NCI-H2029 treated with DMSO at 0.1 percent for 48 hours (cell line): ENCODE measurements at places on chromosomes 16 and 17.

GRCh38 chr16:56094231-56094630 is 97.1 kb upstream of the GNAO1 start:
- no peak for DNase-seq

DNA sequence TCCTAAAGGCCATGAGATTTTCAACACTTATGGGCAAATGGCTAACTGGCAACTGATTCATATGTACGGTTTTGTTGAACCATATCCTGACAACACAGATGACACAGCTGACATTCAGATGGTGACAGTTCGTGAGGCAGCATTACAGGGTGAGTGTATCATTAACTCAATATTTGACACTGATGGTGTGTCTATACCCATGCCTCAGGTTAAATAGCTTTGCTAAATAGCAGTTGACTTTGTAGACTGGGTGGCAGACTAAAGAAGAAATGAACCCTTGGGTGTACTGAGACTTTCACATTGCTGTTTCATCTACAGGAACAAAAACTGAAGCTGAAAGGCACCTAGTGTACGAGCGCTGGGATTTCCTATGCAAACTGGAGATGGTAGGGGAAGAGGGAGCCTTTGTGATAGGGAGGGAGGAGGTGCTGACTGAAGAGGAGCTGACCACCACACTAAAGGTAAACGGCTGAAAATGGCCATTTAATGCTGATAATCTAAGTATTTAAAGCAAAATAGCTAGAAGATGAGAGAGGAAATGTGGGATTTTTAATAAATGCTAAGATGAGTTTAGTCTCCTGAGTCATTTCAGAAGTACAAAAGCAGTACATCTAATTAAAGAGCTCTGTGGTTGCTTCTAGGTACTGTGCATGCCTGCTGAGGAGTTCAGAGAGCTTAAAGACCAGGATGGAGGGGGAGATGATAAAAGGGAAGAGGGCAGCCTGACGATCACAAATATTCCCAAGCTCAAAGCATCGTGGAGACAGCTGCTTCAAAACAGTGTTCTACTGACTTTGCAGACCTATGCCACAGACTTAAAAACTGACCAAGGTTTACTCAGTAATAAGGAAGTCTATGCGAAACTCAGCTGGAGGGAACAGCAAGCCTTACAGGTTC is 3.0 kb downstream of the SETD6 start:
- DNase-seq: no peak

DNA sequence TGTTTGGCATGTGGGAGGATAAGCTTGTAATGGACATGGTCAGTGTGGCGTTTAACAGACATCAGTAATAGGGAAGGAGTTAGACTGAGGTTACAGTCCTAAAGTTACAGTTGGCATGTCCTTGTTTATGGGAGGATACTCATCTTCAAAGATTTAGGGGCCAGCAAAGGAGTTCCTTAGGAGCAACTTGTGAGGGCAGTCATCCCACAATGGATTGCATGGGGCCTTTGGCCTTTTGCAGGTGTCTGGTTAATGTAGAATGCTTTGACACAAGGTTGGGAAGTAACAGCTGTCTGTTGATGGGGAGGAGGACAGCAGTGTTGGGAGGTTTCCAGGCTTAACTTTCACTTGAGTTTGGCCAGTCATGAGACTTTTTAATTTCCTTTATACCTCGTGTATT is 2.2 kb downstream of the NUBP1 start:
- DNase-seq: no peak

GRCh38 chr17:72970797-72971196 is 121.7 kb downstream of the SLC39A11 start:
- DNase-seq: no peak

DNA sequence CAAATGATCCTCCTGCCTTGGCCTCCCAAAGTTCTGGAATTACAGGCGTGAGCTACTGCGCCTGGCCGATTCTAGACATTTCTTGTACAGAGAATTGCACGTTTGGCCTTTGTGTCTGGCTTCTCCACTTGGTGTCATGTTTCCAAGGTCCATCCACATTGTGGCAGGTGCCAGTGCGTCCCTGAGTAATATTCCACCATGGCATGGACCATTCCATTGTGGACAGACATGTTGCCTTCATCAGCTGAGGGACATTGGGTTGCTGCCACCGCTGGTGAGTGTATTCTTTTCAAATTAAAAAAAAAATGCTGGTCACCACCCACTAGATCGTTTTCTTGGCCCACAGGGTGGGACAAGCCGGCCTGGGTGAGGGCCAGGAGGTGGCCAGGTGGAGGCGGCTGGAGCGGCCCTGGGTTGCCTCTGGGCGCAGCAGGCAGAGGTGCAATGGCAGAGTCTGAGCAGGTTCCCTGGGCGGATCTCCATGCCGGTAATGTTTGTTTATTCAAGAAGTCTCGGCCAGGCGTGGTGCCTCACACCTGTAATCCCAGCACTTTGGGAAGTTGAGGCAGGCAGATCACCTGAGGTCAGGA is 274.1 kb downstream of the SEC14L1 start:
- peak; percentile 47 for DNase-seq

DNA sequence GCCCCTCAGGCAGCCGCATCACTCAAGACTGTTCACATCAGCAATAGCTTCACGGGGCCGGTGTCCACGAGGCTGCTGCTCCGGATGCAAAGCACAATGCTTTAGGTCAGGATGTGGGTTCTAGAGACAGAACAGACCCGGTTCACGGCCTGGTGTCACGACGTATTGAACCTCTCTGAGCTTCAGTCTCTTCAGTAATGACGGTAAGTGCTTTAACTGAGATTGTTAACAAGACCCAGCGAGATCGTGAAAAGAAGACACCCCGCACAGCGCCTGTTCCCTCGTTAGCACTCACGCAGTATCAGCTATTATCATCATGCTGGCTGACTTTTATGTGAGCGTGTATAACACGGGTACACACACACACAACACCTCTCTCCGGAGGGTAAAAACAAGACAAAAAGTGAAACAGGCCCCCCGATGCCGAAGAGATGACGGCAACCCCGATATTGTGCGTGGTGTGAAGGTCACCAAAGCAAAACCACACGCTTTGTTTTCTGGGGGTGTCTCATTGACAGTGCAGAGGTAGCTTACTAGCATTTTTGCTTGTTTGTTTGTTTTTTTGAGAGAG is 21.4 kb upstream of the ABR start:
- DNase-seq: no peak

DNA sequence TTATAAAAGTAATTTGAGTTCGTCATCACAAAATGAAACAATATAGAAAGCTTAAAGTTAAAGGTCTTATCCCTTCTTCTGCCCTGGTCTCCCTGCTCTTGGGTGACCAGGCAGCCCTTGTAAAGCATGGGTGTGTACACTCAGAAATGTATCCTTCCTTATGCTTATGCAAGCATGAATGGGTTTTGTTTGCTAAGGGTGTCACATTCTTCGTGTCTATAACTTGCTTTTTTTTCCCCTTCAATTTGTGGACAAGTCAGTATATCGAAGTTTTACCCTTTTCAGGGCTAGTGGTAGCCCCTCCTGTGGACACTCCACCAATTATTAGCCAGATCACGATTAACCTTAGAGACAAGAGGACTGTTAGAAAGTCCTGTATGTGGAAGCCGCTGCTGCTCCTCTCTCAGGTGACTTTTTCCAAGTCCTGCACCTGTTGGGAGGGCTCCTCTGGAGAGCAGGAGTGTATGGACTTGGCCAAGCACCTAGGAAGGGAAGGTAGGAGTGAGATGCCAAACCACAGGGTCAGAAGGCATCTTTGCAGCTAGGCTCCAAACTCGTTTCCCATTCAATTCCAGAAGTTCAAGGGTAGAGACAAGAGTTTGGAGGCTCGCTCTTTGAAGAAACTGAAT is 50.9 kb downstream of the LDHD start:
- DNase-seq: no peak

GRCh38 chr17:48751733-48752398 is 23.3 kb upstream of the HOXB13 start:
- DNase-seq: no peak

GRCh38 chr16:3065069-3065741 is at the start of gene IL32:
IL32 (plus strand) TSS chr16:3065640; CDS start chr16:3065812, 172 bp downstream.
- no peak for DNase-seq

DNA sequence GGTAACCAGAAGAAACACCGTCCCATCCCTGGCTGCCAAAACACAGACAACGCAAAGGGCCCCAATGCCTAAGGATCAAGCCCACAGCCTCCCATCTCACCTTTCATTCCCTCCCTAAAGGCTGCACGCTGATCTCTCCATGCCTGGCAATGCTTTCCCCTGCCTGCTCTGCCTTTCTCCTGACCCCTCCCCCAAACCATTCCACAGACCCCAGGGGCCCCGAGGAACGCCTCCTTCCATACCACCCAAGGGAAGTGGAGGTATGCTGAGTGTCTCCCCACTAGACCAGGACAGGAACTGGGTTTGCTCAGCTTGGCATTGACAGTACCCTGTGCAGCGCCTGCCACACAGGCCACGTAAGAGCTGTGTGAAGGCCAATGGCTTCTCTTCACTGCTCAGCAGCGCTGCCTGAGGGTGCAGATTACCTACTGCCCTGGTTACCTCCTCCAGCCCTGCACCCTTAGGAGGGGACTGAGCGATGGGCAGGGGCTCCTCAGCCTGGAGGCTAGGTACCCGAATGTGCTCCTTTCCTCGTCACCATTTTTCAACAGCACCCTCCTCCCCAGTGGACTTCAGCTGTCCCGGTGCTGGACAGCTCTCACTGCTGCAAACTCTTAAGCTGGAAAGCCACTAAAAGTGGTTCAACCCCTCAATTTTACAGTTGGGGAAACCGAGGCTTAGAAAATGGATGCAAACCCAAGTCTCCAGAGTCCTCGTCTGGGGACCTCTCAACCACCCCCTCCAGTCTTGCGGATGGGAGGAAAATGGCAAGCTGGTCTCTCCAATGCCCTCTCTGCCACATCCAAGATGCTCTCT is 45.0 kb downstream of the SRCIN1 start:
- no peak for DNase-seq

DNA sequence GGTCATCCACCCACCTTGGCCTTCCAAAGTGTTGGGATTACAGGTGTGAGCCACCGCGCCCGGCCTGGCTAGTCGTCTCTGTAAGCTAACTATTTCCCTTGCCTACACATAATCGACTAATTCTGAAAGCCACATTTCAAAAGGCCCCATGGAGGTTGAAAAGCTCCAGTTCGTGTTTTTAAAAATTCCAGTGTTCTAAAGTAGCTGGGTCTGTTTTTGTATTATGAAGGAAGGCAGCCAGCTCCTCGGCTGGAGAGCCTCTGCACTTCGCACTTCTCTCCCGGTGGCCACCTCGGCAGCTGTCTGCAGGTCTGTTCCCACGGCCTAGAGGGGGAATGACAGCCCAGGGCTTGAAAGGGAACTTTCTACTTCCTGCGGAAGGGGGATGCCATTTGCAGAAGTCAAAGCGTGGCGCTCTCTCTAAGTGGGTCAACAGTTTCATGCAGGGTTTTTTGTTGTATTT is 16.9 kb downstream of the HASPIN start:
- no peak for DNase-seq

DNA sequence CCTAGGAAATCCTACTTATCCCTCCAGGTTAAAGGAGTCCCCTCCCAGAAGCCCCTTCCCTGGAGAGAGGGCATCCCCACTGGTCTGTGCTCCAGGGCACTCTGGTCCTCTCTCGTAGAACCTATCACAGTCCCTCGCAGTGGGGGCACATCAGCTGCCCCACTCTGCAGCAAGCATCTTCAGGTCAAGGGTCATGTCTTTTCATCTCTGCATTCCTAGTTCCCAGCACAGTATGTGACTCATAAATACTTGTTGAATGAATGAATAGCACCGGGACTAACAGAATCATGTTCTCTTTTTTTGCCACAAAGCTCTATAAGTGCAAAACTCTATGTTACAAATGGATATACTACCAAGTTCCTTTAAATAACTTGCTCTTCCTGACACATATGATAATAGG is 36.0 kb downstream of the RNF157 start:
- DNase-seq: no peak

- no peak for DNase-seq
Measured at GRCh38 chr16:70512456-70512855, 10.9 kb downstream of the COG4 start.

DNA sequence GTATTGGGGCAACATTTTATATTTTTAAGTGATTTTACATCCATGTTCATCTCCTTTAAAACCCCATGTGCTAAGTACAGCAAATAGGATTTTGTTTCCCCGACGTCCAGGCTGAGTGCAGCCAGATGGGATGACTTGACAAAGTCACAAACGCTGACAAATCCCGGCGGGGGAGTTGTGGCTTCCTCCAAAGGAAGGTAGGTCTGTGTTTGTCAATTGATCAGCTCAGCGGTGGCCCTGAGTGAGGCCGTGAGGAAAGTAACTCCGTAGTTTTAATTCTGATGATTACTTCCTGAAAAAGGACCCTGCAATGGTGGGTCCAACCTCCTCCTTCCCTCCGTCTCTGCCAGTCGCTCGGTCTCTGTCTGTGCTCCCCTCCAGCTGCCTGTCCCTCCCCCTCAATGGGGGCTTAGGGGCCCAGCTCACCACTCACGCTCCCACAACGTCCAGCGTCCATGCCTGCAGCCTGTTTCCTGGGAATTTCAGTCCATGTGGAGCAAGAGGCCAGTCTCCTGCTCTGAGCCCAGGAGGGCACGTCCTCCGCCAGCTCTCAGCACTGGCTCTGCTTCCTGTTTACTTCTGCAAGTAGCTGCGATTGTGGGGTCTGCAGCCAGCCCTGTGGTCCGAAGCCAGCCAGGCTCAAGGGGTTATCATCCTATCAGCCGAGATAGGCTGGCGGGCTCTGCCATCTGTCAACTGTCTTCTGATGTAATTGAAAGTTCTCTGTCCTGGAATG is 209.4 kb upstream of the FOXF1 start:
- no peak for DNase-seq

DNA sequence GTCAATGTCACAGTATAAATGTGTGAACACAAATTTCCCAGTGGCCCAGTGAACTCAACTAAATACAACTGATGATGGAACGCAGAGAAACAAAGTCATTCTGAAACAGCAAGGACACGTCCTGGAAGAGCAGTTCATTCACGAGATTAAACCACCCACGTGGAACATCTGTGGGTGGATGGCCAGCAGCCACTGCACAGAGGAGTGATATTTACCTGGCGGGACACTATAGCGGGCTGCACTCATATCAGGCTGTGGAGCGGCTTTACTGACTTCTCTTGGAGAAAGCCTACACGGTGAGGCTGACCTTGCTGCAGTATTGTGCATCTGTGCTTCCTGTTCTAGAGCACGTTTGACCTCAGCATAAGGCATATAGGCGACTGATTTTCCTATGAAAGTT is 87.3 kb downstream of the TTC19 start:
- no peak for DNase-seq
